Activated T-cell treated with anti-CD3 and anti-CD28 coated beads, Interleukin-2, amount 50 U/mL, for 72 hours (primary cell): ENCODE measurements at places on chromosomes 7 and 10. TPM values are rescaled to one million over a fixed set of nuclear protein-coding genes. Genes with fewer than 3 reads are reported as not detected.

The GIMAP6 gene
- 35.1 TPM for total RNA-seq

The CPN1 gene
- not detected for total RNA-seq

The ITGA8 gene
- total RNA-seq, result not detected

The FZD1 gene
- 1.0 TPM for total RNA-seq

The PNLIPRP1 gene
- not detected for total RNA-seq

The NKX2-3 gene
- total RNA-seq, result not detected

The ERVW-1 gene
- not detected for total RNA-seq

The ABCB4 gene
- total RNA-seq, result 0.69 TPM

The CCDC3 gene
- 5.0 TPM for total RNA-seq

The SPDYE9 gene
- total RNA-seq, result not detected

The ADRB1 gene
- not detected for total RNA-seq

The SKIDA1 gene
- total RNA-seq, result 0.41 TPM

The ACTL6B gene
- total RNA-seq, result not detected

The SLC18A3 gene
- not detected for total RNA-seq

The AEBP1 gene
- total RNA-seq, result 18.4 TPM

The PIP gene
- total RNA-seq, result not detected

The PKD2L1 gene
- 0.30 TPM for total RNA-seq

The POLR3A gene
- total RNA-seq, result 22.4 TPM

The SERPINE1 gene
- not detected for total RNA-seq

The VWDE gene
- 0.43 TPM for total RNA-seq

The CLDN3 gene
- not detected for total RNA-seq

The GSTO2 gene
- total RNA-seq, result 6.8 TPM

The LRMDA gene
- not detected for total RNA-seq

The ABI1 gene
- 71.0 TPM for total RNA-seq

The ASB15 gene
- total RNA-seq, result not detected

The CUBN gene
- total RNA-seq, result 0.65 TPM

The GRID2IP gene
- total RNA-seq, result 0.29 TPM

The FFAR4 gene
- not detected for total RNA-seq

The INTS15 gene
- 32.5 TPM for total RNA-seq

The SFRP4 gene
- not detected for total RNA-seq

The KCND2 gene
- not detected for total RNA-seq

The DMTF1 gene
- total RNA-seq, result 90.0 TPM

The TRIM74 gene
- 1.8 TPM for total RNA-seq

The CRYGN gene
- total RNA-seq, result 0.35 TPM

The SPDYE6 gene
- total RNA-seq, result not detected

The CHRM2 gene
- total RNA-seq, result not detected

The ZNF775 gene
- 6.5 TPM for total RNA-seq

The TWIST1 gene
- 0.48 TPM for total RNA-seq

The EMX2 gene
- not detected for total RNA-seq

The UCN3 gene
- total RNA-seq, result not detected

The EFCAB10 gene
- not detected for total RNA-seq

The CALHM2 gene
- total RNA-seq, result 18.8 TPM

The TEX36 gene
- total RNA-seq, result not detected

The MAD1L1 gene
- 63.8 TPM for total RNA-seq

The AMZ1 gene
- 0.34 TPM for total RNA-seq

The NPFFR1 gene
- total RNA-seq, result not detected

The MEST gene
- 4.8 TPM for total RNA-seq

The C10orf120 gene
- not detected for total RNA-seq

The NXPH1 gene
- total RNA-seq, result not detected

The GJD4 gene
- not detected for total RNA-seq

The GIMAP2 gene
- total RNA-seq, result 59.4 TPM

The SPDYE2B gene
- total RNA-seq, result not detected

The ADRA2A gene
- 0.07 TPM for total RNA-seq

The MPP7 gene
- 28.1 TPM for total RNA-seq

The MKI67 gene
- 249 TPM for total RNA-seq

The APBB1IP gene
- total RNA-seq, result 49.7 TPM

The DPYSL4 gene
- 4.8 TPM for total RNA-seq
